ENCODE measurements at places on chromosomes 11 and 22. TPM values are rescaled to one million over a fixed set of nuclear protein-coding genes. Genes with fewer than 3 reads are reported as not detected.

MUC5B gene
- not detected for total RNA-seq

NXPE2 gene
- 0.05 TPM for total RNA-seq

DCHS1 gene
- total RNA-seq = under 0.01 TPM

GLYAT gene
- 3.6 TPM for total RNA-seq

C11orf42 gene
- total RNA-seq = not detected

TSGA10IP gene
- total RNA-seq = not detected

C11orf97 gene
- not detected for total RNA-seq

SCUBE2 gene
- total RNA-seq = 0.87 TPM

C11orf86 gene
- not detected for total RNA-seq

PDGFB gene
- total RNA-seq = 66.9 TPM

TMEM86A gene
- total RNA-seq = 18.8 TPM

SMIM38 gene
- not detected for total RNA-seq

B4GALNT4 gene
- 4.5 TPM for total RNA-seq

NPAS4 gene
- not detected for total RNA-seq

KCNE3 gene
- 0.52 TPM for total RNA-seq

MCM5 gene
- total RNA-seq = 43.6 TPM

BRD1 gene
- total RNA-seq = 38.1 TPM

UCP3 gene
- 0.17 TPM for total RNA-seq

GVQW3 gene
- total RNA-seq = 1.3 TPM

KDM4E gene
- not detected for total RNA-seq

TMEM121B gene
- not detected for total RNA-seq

CLCF1 gene
- 13.9 TPM for total RNA-seq

SLC22A12 gene
- not detected for total RNA-seq

NPTXR gene
- 0.87 TPM for total RNA-seq

OR52E8 gene
- not detected for total RNA-seq

HYLS1 gene
- 12.3 TPM for total RNA-seq

PHLDA2 gene
- 4.9 TPM for total RNA-seq

SCN3B gene
- 0.35 TPM for total RNA-seq

WNT7B gene
- total RNA-seq = 16.7 TPM

MMP27 gene
- not detected for total RNA-seq

DLAT gene
- 47.9 TPM for total RNA-seq

NRXN2 gene
- not detected for total RNA-seq

STARD10 gene
- 41.8 TPM for total RNA-seq

VPREB1 gene
- not detected for total RNA-seq

C1QTNF5 gene
- total RNA-seq = 15.7 TPM

SCGB1C1 gene
- total RNA-seq = 0.55 TPM

SPDYC gene
- total RNA-seq = not detected

GDPD4 gene
- total RNA-seq = not detected

OSBP gene
- 32.0 TPM for total RNA-seq

PNPLA5 gene
- total RNA-seq = not detected

FADD gene
- total RNA-seq = 79.0 TPM

TEX54 gene
- total RNA-seq = not detected

BCO2 gene
- 0.75 TPM for total RNA-seq

APOA4 gene
- not detected for total RNA-seq

PRODH gene
- total RNA-seq = 4.3 TPM

NAALADL1 gene
- total RNA-seq = 7.8 TPM

RAB36 gene
- total RNA-seq = 17.1 TPM

TMPRSS4 gene
- total RNA-seq = 2.4 TPM

ADORA2A gene
- 0.80 TPM for total RNA-seq

TSPAN32 gene
- not detected for total RNA-seq

NLRX1 gene
- total RNA-seq = 34.2 TPM

PGA4 gene
- total RNA-seq = not detected

ESAM gene
- 0.50 TPM for total RNA-seq

Measured in renal cortical epithelial cell (primary cell).